ENCODE measurements at places on chromosomes 16 and 17. TPM values are rescaled to one million over a fixed set of nuclear protein-coding genes. Genes with fewer than 3 reads are reported as not detected.

GRCh38 chr17:8964801-8965393 is 610 bp downstream of the PIK3R5 start:
- H3K4me3 ChIP-seq, result peak overlapping the region; percentile 54
- no peaks in the 10 kb centered on the region for H3K36me3 ChIP-seq
- peak; percentile 13 for DNase-seq
- H3K27me3 ChIP-seq, result peaks cover 47% of the 10 kb centered on the region

DNA sequence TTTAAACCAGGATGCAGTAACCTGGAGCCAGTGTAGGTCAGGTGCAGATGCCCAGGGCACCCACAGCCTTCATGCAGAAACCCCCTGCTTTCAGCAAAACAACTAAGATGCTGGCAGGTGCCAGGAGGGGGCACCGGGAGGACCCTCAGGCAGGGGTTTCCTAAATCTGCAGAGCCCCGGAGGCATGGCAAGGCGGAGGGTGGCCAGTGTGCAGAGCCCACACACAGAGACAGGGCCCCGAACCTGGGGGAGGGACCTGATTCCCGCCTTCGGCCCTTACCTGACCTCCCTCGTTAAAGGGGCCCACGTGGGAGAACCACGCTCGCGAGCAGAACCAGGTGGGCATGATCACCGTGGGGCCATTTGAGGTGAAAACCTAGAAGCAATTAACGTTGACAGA is 114.0 kb upstream of the METRNL start:
- no peak overlapping the region for H3K4me3 ChIP-seq
- H3K4me1 ChIP-seq, result peaks cover 4% of the 10 kb centered on the region
- no peaks in the 10 kb centered on the region for H3K36me3 ChIP-seq
- H3K27me3 ChIP-seq, result no peaks in the 10 kb centered on the region
- H3K27ac ChIP-seq, result no peak overlapping the region

The SOST gene
- not detected for total RNA-seq

The ZNF652 gene
- total RNA-seq, result 45.6 TPM

DNA sequence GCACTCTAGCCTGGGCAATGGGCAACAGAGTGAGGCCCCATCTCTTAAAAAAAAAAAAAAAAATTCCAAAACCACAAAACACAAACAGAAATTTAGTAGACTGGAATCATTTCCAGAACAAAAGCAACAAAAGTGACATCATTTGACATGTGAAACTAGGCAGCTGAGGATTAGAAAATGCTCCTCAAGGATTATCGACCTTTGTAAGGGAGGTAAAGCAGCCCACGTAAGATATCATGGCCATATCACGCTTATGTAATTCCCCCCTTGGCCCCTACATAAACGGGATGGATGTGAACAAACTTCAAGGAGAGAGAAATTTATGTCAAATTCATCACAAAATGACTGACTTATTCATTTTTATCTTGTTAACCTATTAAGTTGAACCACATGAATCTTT is 83.3 kb downstream of the WDR59 start:
- H3K4me1 ChIP-seq, result peaks cover 8% of the 10 kb centered on the region
- H3K27ac ChIP-seq, result no peak overlapping the region
- no peaks in the 10 kb centered on the region for H3K27me3 ChIP-seq
- DNase-seq, result no peak
- H3K4me3 ChIP-seq, result no peak overlapping the region

DNA sequence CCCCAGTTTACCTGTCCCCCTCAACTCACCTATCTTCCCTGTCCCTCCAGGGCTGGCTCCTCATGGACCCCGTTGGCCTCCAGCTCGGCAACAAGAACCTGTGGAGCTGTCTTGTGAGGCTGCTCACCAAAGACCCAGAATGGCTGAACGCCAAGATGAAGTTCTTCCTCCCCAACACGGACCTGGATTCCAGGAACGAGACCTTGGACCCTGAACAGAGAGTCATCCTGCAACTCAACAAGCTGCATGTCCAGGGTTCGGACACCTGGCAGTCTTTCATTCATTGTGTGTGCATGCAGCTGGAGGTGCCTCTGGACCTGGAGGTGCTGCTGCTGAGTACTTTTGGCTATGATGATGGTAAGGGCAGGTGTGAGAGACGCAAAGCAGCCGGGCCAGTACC is 31.3 kb downstream of the NLRC5 start:
- H3K4me1 ChIP-seq, result no peaks in the 10 kb centered on the region
- H3K27me3 ChIP-seq, result no peaks in the 10 kb centered on the region
- no peak for DNase-seq
- H3K27ac ChIP-seq, result no peak overlapping the region
- no peaks in the 10 kb centered on the region for H3K36me3 ChIP-seq

DNA sequence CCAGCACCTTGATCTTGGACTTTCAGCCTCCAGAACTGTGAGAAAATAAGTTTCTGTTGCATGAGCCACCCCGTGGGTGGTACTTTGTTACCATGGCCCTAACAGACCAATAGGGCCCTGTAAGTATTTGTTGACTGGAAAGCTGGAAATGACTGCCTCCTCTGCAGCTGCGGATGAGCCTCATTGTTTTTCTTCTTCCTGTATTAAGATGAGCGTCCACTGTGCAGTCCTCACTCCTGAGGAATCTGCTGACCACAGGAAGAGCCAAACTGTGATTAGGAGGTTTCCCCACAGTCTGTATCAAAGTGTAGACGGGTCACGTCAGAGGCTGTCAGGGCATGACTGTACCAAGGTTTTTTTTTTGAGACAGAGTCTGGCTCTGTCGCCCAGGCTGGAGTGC is 12.2 kb upstream of the AKTIP start:
- no peak for DNase-seq
- H3K4me3 ChIP-seq, result no peak overlapping the region
- H3K4me1 ChIP-seq, result no peaks in the 10 kb centered on the region

DNA sequence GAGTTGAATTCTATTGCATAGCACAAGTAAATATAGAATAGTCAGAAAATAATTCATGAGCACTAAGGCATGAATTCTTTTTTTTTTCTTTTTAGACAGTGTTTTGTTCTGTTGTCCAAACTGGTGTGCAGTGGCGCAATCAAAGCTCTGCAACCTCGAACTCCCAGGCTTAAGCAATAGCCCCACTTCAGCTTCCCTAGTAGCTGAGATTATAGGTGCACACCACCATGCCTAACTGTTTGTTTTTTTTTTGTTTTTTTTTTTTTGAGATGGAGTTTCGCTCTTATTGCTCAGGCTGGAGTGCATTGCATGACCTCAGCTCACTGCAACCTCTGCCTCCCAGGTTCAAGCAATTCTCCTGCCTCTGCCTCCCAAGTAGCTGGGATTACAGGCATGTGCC is 16.6 kb downstream of the TUBD1 start:
- no peaks in the 10 kb centered on the region for H3K4me1 ChIP-seq
- H3K27me3 ChIP-seq, result no peaks in the 10 kb centered on the region
- DNase-seq, result no peak
- no peaks in the 10 kb centered on the region for H3K36me3 ChIP-seq
- no peak overlapping the region for H3K27ac ChIP-seq

- DNase-seq, result no peak
- peaks cover 22% of the 10 kb centered on the region for H3K4me1 ChIP-seq
- H3K36me3 ChIP-seq, result no peaks in the 10 kb centered on the region
- no peaks in the 10 kb centered on the region for H3K27me3 ChIP-seq
Observed at GRCh38 chr17:4536742-4537411, 18.3 kb downstream of the MYBBP1A start.

GRCh38 chr16:78184238-78185183 is 85.1 kb downstream of the WWOX start:
- H3K27ac ChIP-seq, result no peak overlapping the region
- H3K4me3 ChIP-seq, result no peak overlapping the region
- H3K27me3 ChIP-seq, result no peaks in the 10 kb centered on the region
- no peaks in the 10 kb centered on the region for H3K36me3 ChIP-seq

GRCh38 chr17:511001-511698 is 158.5 kb upstream of the RPH3AL start:
- no peak overlapping the region for H3K4me3 ChIP-seq
- no peaks in the 10 kb centered on the region for H3K4me1 ChIP-seq
- no peaks in the 10 kb centered on the region for H3K36me3 ChIP-seq
- H3K27ac ChIP-seq, result no peak overlapping the region

GRCh38 chr16:13070268-13070667 is 168.9 kb downstream of the SHISA9 start:
- peak; percentile 93 for DNase-seq
- H3K4me1 ChIP-seq, result peaks cover 19% of the 10 kb centered on the region
- H3K27me3 ChIP-seq, result no peaks in the 10 kb centered on the region
- H3K36me3 ChIP-seq, result no peaks in the 10 kb centered on the region

The TEKT5 gene
- 0.07 TPM for total RNA-seq

DNA sequence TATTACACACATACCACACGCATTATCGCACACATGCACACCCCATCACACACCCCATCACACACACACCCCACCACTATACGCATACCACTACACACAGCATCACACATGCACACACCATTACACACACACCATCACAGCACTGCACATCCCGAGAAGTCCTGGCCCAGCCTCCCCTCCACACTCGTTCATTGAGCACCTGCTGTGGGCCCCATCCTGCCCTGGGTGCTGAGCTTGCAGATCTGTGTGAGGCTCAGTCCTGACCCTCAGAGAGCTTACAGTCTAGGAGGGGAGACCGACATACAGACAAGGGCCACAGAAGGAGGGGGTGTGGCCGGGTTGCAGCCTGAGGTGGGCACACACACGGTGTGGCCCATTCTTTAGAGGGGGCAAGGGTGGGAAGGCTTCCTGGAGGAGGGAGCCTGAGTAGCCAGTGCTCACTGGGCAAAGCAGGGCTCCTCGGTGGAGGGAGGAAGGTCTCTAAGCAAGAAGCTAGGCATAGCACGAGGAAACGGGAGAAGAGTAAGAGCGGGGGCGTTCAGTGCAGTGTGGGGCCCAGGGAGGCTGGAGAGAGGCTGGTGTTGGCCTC is 206.6 kb downstream of the NTN1 start:
- DNase-seq, result no peak
- H3K4me1 ChIP-seq, result peaks cover 10% of the 10 kb centered on the region
- H3K27me3 ChIP-seq, result peaks cover 42% of the 10 kb centered on the region
- H3K27ac ChIP-seq, result no peak overlapping the region

DNA sequence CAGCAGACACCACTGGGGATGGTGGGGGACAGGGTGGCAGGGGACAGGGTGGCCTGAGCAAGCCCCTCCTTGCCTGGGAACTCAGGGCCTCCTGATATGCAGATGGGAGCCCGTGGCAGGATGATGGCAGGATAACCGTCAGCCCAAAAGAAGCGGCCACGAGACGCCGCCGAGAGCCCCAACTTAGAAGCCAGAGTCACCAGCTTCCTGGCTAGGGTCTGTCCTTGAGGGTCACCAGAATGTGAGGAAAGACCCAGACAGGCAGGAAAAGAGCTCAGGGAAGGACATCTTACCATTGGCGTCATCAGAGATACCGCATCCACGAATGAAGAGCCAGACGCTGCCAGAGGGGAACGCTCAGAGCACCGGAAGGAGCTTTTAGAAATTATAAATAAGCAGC is 19.4 kb downstream of the RAB40C start:
- no peaks in the 10 kb centered on the region for H3K27me3 ChIP-seq
- H3K27ac ChIP-seq, result no peak overlapping the region
- no peak for DNase-seq
- H3K4me3 ChIP-seq, result no peak overlapping the region

- H3K36me3 ChIP-seq, result no peaks in the 10 kb centered on the region
- no peaks in the 10 kb centered on the region for H3K27me3 ChIP-seq
- DNase-seq, result no peak
- H3K4me1 ChIP-seq, result peaks cover 6% of the 10 kb centered on the region
- no peak overlapping the region for H3K4me3 ChIP-seq
Observed at GRCh38 chr16:11737713-11738112, 4.9 kb downstream of the TXNDC11 start.

GRCh38 chr16:21268236-21268635 is 9.9 kb downstream of the CRYM start:
- no peak overlapping the region for H3K4me3 ChIP-seq
- H3K4me1 ChIP-seq, result peaks cover 12% of the 10 kb centered on the region
- no peak for DNase-seq
- no peaks in the 10 kb centered on the region for H3K27me3 ChIP-seq
- H3K36me3 ChIP-seq, result no peaks in the 10 kb centered on the region
- no peak overlapping the region for H3K27ac ChIP-seq

GRCh38 chr17:15263206-15263579 is 1.9 kb downstream of the PMP22 start:
- peak overlapping the region; percentile 57 for H3K4me3 ChIP-seq
- peaks cover 8% of the 10 kb centered on the region for H3K4me1 ChIP-seq
- no peak overlapping the region for H3K27ac ChIP-seq
- H3K27me3 ChIP-seq, result peaks cover 99% of the 10 kb centered on the region

GRCh38 chr17:77700165-77700881 is 258.2 kb upstream of the TNRC6C start:
- no peak for DNase-seq
- no peak overlapping the region for H3K27ac ChIP-seq
- peaks cover 27% of the 10 kb centered on the region for H3K27me3 ChIP-seq
- no peak overlapping the region for H3K4me3 ChIP-seq

The ADAD2 gene
- total RNA-seq, result not detected

The TMEM235 gene
- 0.09 TPM for total RNA-seq

- H3K27me3 ChIP-seq, result no peaks in the 10 kb centered on the region
- no peak overlapping the region for H3K4me3 ChIP-seq
- no peak overlapping the region for H3K27ac ChIP-seq
- H3K36me3 ChIP-seq, result no peaks in the 10 kb centered on the region
- DNase-seq, result no peak
Observed at GRCh38 chr17:39244016-39244599, 18.4 kb upstream of the STAC2 start.

DNA sequence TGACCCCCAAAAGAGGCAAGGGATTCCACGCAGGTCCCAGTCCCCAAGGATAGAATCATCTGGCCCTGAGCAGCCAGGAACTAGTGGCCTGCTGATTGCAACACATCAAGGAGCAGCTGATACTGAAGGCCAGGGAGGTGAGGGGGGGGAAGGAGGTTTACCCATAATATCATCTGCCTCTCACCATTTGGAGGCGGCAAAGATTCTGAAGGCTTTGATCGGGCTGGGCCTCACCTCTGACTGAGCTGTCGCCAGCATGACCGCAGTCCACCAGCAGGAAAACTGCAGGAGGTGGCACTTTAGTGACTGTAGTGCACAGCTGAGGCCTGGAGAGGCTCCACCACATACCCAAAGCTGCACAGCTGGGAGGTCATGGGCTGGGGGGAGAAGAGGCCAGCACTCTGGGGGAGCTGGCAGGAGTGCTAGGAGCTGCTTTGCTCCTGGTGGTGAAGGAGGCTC is 20.5 kb upstream of the ITGA3 start:
- H3K27me3 ChIP-seq, result no peaks in the 10 kb centered on the region
- no peak for DNase-seq
- H3K27ac ChIP-seq, result no peak overlapping the region
- H3K4me3 ChIP-seq, result no peak overlapping the region

The RGS11 gene
- 0.96 TPM for total RNA-seq

The CES1 gene
- 0.34 TPM for total RNA-seq

- no peaks in the 10 kb centered on the region for H3K36me3 ChIP-seq
- DNase-seq, result peak; percentile 35
- peaks cover 20% of the 10 kb centered on the region for H3K4me1 ChIP-seq
- H3K27me3 ChIP-seq, result no peaks in the 10 kb centered on the region
- no peak overlapping the region for H3K27ac ChIP-seq
Observed at GRCh38 chr16:81616321-81617020, 162.6 kb upstream of the PLCG2 start.

The FBF1 gene
- 11.2 TPM for total RNA-seq
